ENCODE measurements at places on chromosomes 7 and 10.

DNA sequence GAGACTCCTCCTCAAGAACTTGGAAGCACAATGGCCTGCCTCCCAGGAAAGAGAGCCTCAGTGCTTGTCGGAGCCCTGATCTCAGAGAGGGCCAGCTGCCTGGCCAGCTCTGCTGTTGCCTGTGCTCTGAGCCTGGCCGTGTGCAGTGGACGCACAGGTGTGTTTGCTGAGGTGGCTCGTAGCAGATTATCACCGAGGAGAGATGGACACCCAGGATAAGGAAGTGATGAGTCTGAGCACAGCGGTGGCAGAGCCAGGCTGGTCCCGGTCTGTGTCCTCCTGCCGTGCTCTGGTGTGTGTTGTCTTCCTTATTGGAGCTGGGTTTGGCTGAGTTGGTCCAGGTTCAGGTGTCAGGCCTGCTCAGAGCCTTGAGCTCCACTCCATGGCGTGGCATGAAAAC, 208.5 kb downstream of the EBF3 start:
- DNase-seq = no peak

GRCh38 chr10:28317760-28318159, 14.9 kb upstream of the MPP7 start:
- no peak for DNase-seq

GRCh38 chr7:94289071-94289470, 105.6 kb upstream of the COL1A2 start:
- DNase-seq = peak; percentile 70

DNA sequence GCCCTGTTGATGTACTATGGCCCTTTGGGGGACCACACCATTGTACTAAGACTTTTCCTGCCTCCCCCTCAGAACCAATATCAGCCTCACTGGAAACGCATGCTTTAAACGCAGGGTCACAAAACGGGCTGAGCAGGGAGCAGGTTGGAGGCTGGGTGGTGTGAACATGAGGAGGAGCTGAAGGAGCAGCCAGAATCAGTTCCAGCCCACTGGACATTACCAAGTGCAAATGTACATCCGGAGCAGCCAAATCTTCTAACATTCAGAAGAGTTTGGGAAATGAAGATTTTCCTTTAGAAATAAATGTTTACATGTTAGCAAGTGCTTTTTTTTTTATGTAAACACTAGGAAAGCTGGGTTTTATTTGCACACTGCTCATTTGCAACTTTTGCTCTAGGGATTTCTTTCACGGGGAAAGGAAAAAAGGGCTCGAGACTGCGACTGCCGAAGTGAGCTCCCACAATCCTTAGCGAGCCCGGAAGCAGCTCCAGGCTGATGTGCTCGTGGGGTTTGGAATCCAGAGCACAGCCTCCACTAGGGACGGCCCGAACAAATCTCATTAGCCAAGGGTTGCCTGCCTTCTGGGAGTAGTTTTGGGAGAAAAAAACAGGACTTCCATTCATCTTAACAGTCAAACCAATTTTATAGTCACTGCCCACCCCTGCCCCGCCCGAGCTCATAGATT, 108.0 kb upstream of the YAE1 start:
- DNase-seq = no peak

GRCh38 chr10:70480239-70480861, 1.8 kb downstream of the PALD1 start:
- no peak for DNase-seq
